ENCODE measurements at places on chromosomes 6 and 20. TPM values are rescaled to one million over a fixed set of nuclear protein-coding genes. Genes with fewer than 3 reads are reported as not detected.

DNA sequence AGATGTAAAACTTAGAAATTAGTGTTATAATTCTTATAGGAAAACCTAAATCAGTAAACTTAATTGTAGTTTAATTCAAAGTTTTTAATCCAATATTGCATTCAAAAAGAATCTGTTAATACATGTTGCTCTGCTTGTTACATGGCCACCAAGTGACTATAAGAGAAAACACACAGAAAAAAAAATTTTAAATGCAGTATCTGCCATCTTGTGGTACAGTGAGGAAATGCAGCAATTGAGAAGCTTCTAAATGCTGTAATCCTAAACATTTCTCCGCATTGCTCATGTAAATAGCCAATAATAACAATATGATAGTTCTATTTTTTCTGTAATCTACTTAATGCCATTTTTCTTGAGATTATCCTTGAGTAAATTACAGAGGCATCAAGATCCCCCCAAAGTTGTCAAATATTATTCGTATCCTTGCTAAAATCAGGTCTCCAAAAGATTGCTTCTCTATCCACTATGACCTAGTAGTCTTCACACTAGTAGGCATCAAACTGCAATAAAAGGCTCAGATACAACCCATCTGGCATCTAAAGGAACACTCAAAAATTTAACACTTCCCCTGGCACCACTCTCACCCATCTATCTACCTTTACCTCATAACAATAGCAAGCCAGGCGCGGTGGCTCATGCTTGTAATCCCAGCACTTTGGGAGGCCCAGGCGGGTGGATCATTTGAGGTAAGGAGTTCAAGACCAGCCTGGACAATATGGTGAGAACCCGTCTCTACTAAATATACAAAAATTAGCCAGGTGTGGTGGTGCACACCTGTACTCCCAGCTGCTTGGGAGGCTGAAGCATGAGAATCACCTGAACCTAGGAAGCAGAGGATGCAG is 34.6 kb downstream of the HDAC2 start:
- DNase-seq, result no peak

Gene HDGFL1
- not detected for total RNA-seq

- DNase-seq, result no peak
Measured at GRCh38 chr6:163324688-163325389, 89.7 kb upstream of the QKI start.

GRCh38 chr20:44896583-44896982 is 11.1 kb downstream of the YWHAB start:
- DNase-seq, result no peak

DNA sequence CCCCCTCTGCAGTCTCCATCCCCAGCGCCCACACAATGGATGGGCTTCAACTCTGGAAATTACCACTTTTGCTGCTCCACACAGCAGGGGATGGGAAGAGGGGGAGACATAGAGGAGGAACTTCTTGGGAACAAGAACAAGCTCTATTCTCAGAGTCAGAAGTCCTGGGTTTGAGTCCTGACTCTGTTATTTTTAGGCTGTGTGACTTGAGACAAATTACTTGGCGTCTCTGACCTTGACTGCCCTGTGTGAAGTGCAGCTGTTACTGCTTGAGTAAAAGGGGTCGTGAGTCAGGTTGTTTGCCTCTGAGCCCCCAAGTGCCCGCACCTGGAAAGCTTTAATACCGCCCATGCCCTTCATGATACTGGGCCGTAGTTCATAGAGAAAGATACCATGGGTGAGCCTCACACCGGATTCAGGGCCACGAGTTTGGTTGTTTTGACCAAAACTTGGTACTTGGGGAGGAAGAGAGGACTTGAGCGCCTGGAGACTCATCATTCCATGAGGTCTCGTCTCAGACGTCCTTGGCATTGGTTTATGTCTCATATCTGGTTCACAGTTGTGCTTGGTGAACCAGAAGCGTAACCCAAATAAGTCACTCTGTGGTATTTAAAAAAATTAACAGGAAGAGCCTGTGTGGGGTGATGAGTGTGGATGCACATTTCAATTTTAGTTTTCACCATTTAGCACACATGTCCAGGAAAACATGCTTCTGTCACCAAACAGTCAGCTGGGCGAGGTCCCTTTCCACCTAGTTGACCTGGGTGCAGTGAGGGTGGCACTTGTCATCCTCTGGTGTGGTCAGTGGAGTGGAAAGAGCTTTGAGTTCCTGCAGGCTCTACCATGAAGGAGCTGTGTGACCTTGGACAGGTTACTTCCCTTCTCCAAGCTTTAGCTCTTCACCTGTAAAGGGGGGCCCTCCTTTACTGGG is 75.6 kb downstream of the CDC5L start:
- DNase-seq, result no peak

Gene XKR7
- total RNA-seq, result not detected

Gene BPIFA1
- not detected for total RNA-seq

Gene QKI
- total RNA-seq, result 293 TPM

GRCh38 chr6:169982461-169983386 is 231.3 kb downstream of the ERMARD start:
- DNase-seq, result no peak
